CD4-positive, alpha-beta memory T cell (primary cell): ENCODE measurements at places on chromosomes 4 and X. TPM values are rescaled to one million over a fixed set of nuclear protein-coding genes. Genes with fewer than 3 reads are reported as not detected.

PITX2 gene
- not detected for total RNA-seq

GRCh38 chr4:182139491-182139890, 103.7 kb upstream of the TENM3 start:
- no peak for DNase-seq

DNA sequence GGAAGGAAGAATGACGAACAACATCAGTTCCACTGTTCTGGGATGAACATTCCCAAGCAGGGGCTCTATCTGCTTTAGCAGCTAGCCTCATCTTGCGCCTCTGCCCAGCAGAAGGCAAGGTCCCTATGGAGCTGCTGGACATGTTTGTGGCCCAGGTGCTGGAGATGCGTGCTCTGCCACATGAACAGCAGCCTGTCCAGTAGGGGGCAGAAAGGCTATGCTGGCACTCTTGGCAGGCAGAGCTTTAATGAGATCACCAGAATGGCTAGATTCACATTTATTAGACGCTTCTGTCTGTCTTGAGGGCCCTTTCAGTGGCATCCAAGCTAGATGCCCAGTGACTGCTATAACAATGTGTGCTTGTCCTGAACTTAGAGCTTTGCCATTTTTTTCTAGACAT, 1826.0 kb downstream of the STIM2 start:
- no peak for DNase-seq

- no peak for DNase-seq
These were observed 7.2 kb upstream of the MAMLD1 start for GRCh38 chrX:150355913-150356312.

DNA sequence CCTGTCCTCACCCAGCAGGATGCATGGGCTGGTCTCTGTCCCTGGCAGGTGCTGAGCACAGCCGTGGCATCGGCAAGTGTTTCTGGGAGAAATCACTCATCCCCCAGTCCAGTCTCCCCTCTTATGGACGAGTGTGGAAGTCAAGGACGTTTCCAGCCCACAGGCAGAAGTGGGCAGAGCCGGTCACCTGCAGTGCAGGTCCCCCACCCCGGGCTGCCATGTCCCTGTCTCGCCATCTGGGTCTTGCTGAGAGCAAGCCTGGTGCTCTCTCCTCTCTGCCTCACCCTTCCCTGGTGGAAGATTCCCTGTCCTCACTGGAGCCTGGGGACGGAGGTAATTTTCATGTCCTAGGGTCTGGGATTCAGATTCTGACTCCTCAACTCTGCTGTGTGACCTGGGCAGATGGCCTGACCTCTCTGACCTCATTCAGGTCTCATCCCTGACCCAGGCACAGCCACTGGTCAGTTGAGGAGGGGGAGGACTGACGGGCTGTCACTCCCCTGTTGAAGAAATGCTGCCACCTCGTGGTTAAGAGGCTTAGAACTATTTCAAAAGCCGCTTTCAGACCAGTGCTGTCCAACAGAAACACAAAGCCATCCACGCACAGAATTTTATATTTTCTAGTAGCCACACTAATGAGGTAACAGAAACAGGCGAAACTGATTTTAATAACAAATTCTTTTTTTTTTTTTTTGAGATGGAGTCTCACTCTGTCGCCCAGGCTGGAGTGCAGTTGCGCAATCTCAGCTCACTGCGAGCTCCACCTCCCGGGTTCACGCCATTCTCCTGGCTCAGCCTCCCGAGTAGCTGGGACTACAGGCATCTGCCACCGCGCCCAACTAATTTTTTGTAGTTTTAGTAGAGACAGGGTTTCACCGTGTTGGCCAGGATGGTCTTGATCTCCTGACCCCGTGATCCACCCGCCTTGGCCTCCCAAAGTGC, 1.8 kb downstream of the CPZ start:
- DNase-seq = no peak

DNA sequence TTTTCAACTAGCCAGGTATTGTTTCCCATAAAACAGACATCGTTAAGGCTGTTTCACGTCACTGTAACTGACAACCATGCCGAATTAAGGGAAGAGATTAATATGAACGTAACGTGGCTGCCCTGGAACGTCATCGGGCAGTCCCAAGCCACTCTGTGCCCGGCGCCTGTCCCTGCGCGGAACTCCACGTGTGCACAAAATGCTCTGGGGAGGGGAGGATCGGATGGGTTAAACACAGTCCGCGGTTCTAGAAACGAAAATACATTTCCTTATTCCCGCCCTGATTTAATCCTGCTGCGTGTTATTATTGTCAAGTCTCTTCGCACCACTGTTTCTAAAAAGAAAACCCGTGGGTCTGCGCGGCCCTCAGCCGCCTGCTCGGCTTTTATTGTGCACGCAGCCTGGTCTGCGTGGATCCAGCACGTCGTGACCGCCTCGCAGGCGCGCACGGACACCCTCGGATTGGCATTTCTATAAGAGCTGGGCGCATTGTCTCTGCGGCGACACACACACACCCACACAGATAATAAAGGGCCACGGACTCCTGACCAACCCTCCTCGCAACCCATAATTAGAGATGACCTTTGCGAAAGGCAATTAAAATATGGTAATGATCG, 69.6 kb upstream of the BCOR start:
- DNase-seq = no peak

DNA sequence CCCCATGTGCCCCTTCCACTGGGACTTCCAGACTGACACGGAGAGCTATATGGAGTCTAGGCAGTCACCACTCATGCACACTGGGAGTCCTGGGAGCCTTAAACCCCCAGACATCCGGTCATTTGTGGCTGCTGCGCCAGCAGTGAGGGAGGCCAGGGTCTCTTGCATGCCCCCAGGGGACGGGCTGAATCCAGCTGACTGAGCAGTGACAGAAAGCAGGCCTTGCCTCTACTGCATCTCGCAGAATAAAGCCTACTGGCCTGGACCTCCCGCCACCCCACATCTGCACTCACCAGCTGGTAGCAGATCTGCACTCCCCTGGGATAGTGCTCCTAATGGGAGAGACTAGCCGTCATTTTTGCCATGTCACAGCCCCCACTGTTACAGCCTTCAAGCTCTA, 1234.2 kb downstream of the FAM133A start:
- no peak for DNase-seq

DNA sequence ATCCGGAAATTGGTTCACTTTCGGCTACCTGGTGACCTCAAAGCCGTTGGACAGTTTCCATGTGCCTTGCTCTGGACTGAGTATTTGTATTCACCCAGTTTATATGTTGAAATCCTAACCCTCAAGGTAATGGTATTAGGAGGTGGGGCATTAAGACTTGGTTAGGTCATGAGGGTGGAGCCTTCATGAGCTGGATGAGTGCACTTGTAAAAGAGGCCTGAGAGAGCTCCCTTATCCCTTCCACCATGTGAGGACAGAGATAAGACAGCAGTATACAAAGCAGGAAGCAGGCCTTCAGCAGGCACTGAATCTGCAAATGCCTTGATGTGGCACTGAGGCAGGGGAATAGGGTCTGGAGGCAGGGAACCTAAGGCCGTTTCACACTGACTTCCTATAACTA, 5.3 kb upstream of the OPHN1 start:
- DNase-seq = no peak

DNA sequence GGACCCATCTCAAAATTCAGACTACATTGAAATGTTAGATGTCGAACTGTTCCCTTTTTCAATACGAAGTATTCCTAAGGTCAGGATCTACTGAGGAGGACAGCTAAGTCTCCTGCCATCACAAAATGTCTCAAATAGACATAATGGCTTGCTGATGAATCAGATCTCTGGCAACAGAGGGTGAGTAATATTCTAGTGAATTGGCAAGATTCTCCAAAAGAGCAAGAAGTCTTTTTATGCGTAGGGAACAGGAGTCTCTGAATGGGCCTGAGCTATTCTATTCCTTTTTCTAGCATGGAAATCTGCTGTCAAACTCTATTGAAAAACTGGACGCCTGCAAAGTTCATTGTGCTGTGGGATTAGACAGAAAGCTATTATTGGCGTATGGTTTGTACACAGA, 145.4 kb downstream of the FNIP2 start:
- no peak for DNase-seq

GALNTL6 gene
- not detected for total RNA-seq

DNA sequence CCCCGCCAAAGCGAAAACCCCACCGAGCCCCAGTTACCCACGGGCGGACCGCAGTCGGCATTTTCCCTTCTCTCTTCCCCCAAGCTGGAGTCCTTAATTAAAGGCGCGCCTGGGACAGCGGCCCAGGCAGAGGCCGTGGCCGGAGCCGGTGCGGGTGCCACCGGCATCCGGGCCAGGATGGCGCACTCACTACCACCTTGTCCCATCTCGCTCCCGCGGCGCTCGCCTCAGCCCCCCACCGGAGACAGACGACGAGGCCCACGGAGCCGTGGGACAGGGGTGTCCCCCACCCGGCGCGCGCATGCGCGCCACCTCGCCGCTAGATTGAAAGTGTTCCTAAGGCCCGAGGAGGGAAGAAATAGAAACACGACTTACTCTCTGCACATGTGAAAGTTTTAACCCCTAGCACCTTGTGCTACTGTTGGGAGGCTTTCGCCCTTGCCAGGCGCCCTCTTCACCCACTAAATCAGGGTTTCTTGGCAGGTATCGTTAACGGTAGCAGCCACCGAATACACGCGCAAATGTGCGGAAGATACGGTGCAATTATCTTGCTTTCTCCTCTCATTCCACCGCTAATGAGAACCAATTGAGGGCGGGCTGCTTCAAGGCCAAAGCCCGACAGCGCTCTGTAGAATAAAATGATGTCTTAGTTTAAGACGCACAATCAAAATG, 64.3 kb upstream of the CCDC160 start:
- DNase-seq = peak; percentile 19

DNA sequence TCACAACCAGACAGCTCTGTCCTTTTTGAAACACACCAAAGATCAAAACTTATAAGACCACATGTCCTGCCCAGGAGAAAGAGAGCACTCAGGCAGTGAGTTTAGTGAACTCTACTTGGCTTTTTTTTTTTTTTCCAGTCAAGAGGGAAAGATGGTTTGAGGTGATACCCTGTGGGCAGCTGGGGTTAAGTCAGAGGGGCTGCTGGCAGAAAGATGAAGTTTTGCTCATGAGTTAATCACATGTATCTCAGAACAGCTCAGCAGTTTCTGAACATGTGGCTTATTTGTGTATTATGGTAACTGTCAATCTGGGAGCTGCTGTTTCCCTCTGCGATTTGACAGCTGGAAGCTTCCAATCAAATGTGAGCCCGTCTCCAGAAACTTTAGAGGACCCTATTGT, 56.4 kb upstream of the MAP3K15 start:
- DNase-seq = no peak

DNA sequence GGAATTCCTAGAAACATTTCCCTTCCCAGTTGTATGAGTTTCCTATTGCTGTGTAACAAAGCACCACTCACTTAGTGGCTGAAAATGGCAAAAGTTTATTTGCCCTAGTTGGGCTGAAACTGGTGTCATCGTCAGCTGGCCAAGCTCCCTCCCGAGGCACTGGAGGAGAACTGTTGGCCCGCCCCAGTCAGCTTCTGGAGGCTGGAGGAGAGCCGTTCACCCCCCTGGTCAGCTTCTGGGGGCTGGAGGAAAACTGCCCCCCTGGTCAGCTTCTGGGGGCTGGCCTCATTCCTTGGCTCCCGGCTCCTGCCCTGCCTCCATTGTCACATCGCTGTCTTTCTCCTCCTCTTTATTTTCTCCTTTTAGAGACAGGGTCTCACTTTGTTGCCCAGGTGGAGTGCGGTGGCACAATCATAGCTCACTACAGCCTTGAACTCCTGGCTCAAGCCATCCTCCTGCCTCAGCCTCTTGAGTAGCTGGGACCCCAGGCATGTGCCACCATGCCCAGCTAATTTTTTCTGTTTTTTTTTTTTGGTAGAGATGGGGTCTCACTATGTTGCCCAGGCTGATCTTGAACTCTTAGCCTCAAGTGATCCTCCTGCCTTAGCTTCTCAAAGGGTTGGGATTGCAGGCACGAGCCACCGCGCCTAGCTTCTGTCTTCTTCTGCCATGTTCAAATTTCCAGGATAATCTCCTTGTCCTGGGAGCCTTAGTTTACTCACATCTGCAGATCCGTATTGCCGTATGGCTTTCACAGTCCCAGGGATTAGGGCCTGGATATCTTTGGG, 3.2 kb downstream of the RGS12 start:
- no peak for DNase-seq

DNA sequence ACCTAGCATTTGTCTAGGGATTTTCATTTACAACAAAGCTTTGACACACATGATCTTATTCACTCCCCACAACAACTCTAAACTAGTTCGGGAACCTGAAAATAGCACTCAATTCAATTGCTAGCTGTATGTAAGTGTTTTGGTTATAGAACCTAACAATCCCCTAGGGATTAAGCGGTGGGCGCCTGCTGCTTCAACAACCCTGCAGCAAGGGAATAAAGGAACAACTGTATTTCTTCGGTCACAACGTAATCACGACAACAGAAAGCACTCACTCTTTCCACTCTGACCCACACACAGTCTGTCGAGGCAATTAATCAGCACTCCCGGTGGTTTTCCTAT, 674 bp upstream of the DIAPH2 start:
- no peak for DNase-seq

DNA sequence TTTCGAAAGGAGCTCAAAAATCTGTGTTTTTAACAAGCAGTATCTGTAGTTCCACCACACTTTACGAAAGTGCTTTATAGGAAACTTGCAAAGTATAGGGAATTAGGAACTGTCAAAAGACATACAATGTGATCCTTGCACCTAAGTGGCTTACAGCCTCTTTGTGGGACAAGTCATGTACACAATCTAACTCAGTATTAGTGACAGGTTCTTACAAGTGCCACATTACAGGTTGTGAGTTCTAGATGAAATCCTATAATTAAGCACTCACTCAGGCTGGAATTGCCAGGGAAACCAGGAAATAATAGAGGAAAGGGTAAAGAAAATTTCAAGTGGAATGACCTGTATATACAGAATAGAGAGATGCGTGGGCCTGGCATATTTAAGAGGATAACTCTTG, 567.3 kb upstream of the ATOH1 start:
- no peak for DNase-seq

DNA sequence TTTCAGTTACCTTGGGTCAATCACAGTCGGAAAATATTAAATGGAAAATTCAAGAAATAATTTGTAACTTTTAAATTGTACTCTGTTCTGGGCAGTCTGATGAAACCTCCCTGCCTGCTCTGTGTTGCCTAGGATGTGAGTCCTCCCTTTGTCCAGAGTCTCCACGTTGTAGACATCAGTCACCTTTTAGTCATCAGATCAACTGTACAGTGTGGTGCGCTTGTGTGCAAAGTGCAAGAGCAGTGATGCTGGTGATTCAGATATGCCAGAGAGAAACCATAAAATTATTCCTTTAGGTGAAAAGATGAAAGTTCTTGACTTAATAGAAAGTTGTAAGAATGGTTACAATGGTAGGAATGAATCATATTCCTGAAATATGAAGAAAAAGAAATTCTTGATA, 1.4 kb downstream of the SPATA4 start:
- peak; percentile 38 for DNase-seq

ABCG2 gene
- 0.44 TPM for total RNA-seq
